Naive B cell (primary cell): ENCODE measurements at places on chromosomes 1 and 21.

DNA sequence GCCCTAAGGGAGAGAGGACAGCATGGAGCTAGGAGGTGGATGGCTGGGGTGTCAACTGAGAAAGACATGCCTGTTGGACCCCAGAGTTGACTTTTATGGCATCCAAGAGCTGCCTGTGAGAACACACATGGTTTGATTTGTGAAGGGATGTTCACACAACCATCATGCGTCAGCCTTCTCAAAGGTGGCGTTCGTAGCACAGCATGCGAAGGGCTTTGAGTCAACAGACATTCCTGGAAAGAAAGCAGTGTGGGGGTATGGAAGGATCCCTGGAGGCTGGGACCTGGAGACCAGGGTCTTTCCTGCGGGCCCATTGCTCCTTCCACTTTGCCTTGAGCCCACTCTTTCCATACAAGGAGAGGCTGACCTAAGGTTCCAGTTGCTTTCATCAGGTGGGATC, 6.4 kb upstream of the WNT3A start:
- no peak for DNase-seq
- peaks cover 8% of the 10 kb centered on the region for H3K4me1 ChIP-seq
- H3K27ac ChIP-seq: no peak overlapping the region

GRCh38 chr21:25381936-25382452, 225.3 kb downstream of the MRPL39 start:
- H3K4me1 ChIP-seq: peaks cover 7% of the 10 kb centered on the region
- no peak for DNase-seq
- no peaks in the 10 kb centered on the region for H3K36me3 ChIP-seq
- H3K27ac ChIP-seq: no peak overlapping the region

- H3K27me3 ChIP-seq: no peaks in the 10 kb centered on the region
- H3K36me3 ChIP-seq: peaks cover 16% of the 10 kb centered on the region
- no peak overlapping the region for H3K27ac ChIP-seq
- DNase-seq: no peak
- H3K4me1 ChIP-seq: peaks cover 2% of the 10 kb centered on the region
- no peak overlapping the region for H3K4me3 ChIP-seq
Observed at GRCh38 chr1:119956306-119956705, 60.0 kb upstream of the ADAM30 start.

DNA sequence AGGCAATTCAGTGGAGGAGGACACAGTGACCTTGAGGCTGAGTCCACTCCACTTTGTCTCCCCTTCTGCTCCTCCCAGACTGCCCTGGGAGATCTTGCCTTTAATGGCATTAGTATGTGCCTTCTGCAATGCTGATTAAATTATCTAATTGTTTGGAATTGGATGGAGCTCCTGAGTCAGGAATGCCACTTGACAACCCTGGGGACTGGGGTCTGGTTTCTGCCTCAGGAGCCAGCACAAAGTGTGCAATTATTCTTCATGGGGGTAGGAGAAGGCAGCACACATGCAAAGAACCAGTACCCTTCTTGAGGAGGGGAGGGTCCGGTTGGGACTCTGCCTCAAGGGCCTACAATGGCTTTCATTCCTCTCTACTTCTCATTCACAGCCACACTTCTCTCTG, 11.9 kb upstream of the PLXNA2 start:
- DNase-seq: no peak
- H3K27ac ChIP-seq: no peak overlapping the region
- peaks cover 37% of the 10 kb centered on the region for H3K27me3 ChIP-seq
- no peak overlapping the region for H3K4me3 ChIP-seq
- no peaks in the 10 kb centered on the region for H3K4me1 ChIP-seq

- no peak overlapping the region for H3K4me3 ChIP-seq
- H3K27me3 ChIP-seq: peaks cover 4% of the 10 kb centered on the region
- no peak for DNase-seq
- no peaks in the 10 kb centered on the region for H3K36me3 ChIP-seq
Observed at GRCh38 chr1:116994411-116994810, 7.1 kb upstream of the CD101 start.

GRCh38 chr1:105137543-105138457, 1388.1 kb downstream of the AMY1C start:
- no peaks in the 10 kb centered on the region for H3K4me1 ChIP-seq
- DNase-seq: no peak
- no peaks in the 10 kb centered on the region for H3K36me3 ChIP-seq

GRCh38 chr1:94912263-94913184, 14.4 kb downstream of the CNN3 start:
- H3K4me1 ChIP-seq: no peaks in the 10 kb centered on the region
- H3K27me3 ChIP-seq: peaks cover 4% of the 10 kb centered on the region
- H3K36me3 ChIP-seq: peaks cover 16% of the 10 kb centered on the region
